ENCODE measurements at places on chromosomes 7 and 10.

DNA sequence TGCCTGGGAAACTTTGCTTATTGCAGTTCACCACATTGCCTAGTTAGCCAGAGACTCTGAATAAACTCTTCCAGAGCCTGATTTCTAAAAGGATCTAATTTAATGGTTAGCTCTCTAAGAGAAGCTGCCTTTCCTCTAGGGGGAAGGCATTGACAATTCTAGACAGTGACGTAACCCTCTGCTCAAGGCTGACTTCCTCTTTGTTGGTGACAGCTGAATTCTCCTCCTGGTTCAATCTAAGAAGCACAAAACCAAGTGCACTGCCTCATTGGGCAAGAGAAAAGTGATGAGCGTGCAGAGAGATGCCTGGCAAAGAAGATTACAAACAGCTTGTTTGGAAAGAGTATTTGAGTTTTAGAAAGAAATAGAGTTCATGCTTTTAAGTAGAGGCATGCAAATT lies 102.7 kb downstream of the MACC1 start:
- DNase-seq: peak; percentile 45

GRCh38 chr7:50939021-50939420 lies 156.3 kb upstream of the GRB10 start:
- no peak for DNase-seq

- no peak for DNase-seq
Observed at GRCh38 chr7:32957326-32958045, at the start of gene FKBP9. FKBP9 (plus strand) TSS chr7:32957440; CDS start chr7:32957574, 134 bp downstream.

GRCh38 chr7:95529701-95530100 lies 44.0 kb downstream of the ASB4 start:
- no peak for DNase-seq

DNA sequence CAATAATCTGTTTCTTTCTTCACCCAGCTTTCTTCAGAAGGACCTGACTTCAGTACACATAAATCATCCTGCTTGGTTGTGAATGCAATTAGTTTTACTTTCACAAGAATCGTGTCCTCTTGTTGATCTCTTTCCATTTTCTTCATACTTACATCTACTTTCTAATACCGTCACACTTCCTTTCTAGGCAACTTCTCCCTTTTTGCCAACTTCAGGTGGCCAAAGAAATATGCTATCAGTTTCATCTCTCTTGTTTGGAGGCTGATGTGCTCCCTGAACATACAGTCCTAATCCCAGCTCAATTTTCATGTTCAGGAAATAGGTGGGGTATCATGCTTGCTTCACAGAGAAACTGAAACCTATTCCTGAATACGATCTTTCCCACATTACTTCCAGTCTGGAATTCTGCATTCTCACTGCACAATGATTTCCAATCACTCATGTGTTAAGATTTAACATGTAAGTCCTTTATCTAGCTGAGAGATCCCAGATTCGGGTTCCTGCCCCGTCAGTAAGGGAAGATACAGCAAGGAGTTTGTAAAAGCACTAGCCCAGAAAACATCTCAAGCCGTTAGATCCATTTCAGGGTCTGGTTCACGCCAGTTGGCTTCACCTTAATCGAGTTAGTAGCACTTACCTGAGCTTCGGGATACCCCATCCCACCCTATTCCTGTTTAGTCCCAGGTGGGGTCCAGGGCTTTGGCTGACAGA lies 994 bp downstream of the SLC25A28 start:
- no peak for DNase-seq

- no peak for DNase-seq
Observed at GRCh38 chr7:42960762-42961161, 28.6 kb downstream of the MRPL32 start.

DNA sequence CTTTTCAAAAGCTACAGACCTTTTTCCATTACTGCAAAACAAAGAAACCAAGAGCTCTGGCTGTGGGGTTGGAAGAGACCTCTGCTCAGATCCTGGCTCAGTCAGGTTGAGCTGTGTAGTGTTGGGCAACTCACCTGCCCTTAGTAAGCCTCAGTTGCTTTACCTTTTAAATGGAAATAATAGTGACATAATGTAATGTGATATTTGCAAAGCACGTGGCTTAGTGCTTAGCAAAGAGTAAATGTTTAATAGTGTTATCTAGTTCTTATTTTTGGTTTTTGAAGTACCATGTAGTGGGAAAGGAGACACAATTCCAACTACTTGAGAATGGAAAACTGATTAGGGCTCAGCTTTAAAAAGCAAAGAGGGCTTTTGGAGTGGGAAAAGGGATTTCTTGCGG lies 100.2 kb downstream of the SVIL start:
- no peak for DNase-seq

GRCh38 chr10:43759216-43759615 lies 110.5 kb upstream of the ZNF32 start:
- DNase-seq: no peak

DNA sequence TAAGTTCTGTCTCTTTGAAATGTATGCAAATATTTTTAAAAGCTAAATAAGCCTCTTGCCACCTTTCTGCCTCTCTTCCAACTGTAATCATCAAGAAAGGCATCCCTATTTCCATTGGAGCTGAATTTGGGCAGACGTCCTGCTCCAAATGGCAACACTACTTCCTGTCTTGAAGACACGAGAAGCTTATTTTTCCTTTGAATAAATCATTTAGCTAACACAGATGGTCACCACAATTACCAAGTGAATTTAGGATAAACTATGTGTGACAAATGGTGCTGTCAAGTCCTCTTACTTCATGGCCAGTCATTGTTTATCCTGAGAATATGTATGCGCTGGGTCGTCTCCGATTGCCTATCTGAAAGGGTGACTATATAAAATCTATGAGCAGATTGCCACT lies 268.0 kb downstream of the ANKRD7 start:
- DNase-seq: no peak

- no peak for DNase-seq
Observed at GRCh38 chr10:73205081-73205480, 37.2 kb downstream of the FAM149B1 start.

DNA sequence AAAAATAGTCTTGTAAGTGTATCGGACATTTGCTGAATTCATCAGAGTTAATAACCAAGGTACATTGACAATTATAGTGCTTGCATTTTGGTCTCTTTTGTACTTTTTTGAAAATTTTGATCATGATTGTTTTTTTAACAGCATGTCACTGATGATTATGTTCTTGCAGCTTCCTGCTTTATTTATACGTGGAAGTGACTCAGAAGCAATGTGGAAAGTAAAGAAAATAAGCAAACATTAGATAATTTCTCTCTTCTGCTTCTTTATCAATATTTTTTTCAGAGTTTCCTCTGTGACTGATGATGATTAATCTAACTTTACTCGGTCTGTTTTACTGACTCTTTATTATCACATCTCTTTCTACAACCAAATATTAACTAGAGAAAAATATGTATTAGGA lies 1351.9 kb downstream of the REEP3 start:
- DNase-seq: no peak

- DNase-seq: no peak
Observed at GRCh38 chr10:102413053-102413705, 5.4 kb downstream of the PSD start.

DNA sequence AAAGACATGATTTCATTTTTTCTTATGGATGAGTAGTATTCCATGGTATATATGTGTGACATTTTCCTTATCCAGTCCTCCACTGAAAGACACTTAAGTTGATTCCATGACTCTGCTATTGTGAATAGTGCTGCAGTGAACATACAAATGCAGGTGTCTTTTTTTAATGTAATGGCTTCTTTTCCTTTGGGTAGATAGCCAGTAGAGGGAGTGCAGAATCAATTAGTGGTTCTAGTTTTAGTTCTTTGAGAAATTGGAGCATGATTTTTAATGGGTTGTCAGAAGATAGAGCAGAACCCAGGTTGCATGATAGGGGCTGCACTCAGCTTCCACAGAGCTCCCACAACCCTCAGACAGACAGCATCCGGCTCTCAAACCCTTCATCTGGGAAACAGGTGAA lies 152.9 kb upstream of the PLXDC2 start:
- no peak for DNase-seq

GRCh38 chr7:64581391-64581790 lies 18.5 kb upstream of the ZNF680 start:
- no peak for DNase-seq

DNA sequence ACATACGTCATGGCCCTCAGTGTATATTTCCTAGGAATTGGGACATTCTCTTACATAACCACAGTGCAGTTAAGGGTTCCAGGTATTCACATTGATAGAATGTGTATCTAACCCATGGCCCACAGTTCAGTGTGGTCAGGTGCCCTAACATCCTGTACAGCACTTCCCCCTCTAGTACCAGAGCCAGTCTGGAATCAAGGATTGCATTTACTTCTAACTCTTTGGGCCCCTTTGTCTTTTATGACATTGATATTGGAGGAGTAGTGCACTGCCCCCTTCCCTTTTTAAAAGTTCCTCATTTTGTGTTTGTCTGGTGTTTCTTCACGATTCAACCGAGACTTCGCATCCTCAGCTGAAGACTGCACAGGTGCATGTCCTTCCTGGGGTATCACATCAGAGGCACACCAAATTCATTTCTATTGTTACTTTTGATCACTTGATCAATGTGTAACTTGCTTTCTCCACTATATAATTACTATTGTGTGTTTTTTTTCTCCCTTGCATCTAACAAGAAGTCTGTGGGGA lies 22.4 kb upstream of the NPFFR1 start:
- DNase-seq: peak; percentile 33

GRCh38 chr10:91185239-91185875 lies 35.1 kb upstream of the PCGF5 start:
- DNase-seq: no peak

All from SIG-M5 (cell line).